ENCODE measurements at places on chromosomes 5 and 9.

DNA sequence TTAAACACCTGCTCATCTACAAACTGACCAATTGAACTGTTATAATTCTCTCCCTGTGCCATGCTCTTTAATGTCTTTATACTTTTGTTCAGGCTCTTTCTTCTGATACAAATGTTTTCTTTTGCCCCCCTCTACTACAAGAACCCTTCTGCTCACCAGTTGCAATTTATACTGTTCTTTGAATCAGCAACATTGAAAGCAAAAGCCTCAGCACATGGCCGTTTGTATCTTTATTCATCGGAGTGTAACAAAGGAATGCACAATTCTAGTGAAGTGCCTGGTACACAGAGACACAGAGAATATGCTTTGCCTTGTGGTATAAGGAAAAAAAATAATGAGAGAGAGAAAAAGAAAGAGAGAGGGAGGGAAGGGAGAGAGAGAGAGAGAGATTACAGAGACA lies 547.1 kb downstream of the CDH12 start:
- DNase-seq, result no peak

DNA sequence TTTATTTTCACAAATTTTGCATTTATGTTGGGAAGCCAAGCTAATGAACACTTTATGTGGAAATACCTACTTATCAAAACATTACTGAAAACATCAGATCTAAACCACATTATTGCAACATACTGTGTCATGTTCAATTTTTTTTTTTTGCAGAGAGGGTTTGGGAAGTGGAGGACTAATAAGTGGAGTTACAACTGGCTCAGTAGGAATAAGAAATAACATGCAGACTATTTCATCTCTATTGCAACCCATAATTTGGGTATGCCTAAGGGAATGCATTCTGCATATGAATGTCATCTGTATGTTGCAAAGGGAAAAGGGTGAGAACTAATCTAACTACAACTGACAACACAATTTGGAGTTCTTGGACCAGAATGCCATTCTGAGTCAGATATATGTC lies 41.8 kb downstream of the APC start:
- no peak for DNase-seq

DNA sequence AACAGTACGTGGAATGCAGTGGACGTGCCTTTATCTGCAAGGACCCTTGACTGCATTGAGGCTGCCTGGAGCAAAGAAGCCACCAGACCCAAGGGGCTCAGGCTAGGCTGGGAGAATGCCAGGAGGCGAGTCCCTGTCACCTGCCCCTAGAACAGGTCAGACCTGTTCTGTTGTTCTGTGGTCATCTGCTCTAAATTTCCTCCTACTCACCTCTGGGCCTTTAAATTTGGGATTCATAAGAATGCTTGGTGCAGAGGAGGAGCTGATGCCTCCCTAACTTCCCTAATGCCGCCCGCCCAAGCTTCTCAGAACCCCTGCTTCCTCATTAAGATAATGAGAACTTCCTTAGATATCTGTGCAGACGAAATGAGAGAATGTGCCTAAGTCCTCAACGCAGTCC lies 32.0 kb downstream of the DAPK1 start:
- DNase-seq, result no peak

GRCh38 chr9:21777701-21778100 lies 24.7 kb upstream of the MTAP start:
- DNase-seq, result no peak

DNA sequence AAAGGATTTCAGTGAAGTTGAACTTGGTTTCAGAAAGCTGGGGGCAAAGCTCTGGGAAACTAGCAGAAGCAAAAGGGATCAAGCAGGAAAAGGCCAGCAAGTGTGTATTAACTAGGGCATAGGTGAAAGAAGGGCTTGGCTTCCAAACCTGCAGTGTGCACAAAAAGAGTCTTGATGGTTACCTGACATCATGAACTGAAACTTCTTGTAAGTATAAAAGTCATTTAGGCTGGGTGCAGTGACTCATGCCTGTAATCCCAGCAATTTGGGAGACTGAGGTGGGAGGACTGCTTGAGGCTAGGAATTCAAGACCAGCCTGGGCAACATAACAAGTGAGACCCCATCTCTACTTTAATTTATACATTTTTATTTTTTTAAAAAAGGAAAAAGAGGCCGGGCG lies 216.4 kb downstream of the EPB41L4A start:
- no peak for DNase-seq

DNA sequence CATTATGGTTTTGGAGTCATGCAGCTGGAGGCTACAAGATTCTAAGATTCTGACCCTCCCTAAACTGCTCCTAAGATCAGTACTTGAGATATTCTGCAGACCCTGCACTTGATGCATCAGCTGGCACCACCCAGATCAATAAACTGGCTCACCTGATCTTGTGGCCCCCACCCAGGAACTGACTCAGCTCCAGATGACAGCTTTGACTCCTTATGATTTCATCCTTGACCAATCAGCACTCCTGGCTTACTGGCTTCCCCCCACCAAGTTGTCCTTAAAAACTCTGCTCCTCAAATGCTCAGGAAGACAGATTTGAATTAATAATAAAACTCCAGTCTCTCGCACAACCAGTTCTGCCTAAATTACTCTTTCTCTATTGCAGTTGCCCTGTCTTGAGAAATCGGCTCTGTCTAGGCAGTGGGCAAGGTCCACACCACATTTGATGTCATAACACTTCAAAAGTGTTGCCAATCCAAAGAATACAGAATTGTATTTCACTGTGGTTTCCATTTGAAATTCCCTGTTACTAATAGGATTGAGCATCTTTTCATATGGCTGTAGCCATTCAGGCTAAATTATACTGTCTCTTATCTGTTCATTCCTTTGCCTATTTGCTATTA lies 14.8 kb upstream of the SLC30A5 start:
- no peak for DNase-seq

DNA sequence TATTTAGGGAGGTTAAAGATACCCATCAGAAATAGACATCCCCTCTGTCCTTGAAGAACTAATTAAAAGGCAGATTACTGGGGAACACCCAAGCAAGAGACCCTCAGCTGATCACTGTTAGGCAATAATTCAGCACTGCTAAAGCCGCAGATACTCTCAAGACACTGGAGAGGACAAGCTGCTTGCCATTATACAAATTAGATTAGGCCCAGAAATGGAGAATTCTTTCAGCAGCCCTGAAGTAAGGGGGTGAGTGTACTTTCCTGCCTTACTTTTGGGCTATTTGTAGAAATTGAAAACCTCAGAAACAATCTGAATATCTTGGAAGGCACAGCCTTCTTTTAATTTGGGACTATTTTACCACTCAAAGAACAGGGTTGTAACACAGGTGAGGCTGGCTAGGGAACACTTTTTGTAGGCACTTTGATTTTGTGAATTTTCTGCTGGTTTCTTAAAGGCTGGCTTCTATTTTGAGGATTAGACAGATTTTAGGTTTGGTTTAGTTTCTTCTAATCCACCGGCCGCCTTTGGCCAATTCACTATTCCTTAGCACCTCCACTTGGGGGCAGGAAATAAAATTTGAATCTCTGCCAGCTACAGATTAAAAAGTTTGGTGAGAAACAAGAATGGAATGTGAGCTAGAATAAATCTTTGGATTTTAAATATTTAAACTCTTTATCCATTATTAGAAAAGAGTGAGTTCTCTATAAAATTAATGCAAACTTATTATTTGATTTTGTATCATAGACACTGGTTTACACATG lies 106.0 kb downstream of the SMARCA2 start:
- DNase-seq, result no peak

DNA sequence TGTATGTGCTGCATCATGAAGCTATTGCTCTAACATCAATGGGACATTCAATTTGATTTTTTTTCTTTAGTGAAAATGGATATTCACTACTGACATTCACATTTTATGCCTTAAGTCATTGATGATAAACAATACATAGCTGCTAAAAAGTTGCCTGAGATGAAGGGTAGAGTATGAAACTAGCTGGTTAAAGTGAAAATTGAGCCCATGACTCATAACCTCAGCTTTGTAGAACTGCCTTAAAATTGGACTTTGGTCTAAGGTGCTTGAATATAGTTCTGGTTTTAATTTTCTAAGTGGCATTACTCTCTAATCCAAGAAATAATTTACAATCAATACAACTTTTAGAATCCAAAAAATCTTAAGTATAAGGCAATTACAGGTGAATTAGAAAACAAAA lies 740.4 kb upstream of the RIOK2 start:
- DNase-seq, result no peak

DNA sequence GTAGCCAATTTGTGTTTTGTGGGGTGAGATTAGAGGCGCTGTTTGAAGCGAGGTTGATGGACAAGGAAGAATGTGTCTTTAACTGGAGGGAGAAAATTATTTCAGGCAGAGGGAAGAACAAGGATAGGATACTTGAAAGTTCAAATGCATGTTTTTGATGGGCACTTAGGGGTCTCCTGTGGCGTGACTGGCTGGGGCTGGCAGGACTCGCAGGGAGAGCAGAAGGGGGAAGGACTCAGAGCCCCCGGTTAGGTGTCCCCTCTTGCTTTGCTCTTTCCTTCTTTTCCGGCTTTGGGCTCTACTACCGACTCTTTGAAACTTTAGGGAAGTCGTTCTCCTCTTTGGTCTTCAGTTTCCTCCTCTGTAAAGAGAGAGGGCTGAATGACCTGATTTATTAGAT lies 12.1 kb downstream of the GRAMD2B start:
- DNase-seq, result no peak

GRCh38 chr5:168153263-168153875 lies 138.1 kb upstream of the WWC1 start:
- DNase-seq, result no peak

DNA sequence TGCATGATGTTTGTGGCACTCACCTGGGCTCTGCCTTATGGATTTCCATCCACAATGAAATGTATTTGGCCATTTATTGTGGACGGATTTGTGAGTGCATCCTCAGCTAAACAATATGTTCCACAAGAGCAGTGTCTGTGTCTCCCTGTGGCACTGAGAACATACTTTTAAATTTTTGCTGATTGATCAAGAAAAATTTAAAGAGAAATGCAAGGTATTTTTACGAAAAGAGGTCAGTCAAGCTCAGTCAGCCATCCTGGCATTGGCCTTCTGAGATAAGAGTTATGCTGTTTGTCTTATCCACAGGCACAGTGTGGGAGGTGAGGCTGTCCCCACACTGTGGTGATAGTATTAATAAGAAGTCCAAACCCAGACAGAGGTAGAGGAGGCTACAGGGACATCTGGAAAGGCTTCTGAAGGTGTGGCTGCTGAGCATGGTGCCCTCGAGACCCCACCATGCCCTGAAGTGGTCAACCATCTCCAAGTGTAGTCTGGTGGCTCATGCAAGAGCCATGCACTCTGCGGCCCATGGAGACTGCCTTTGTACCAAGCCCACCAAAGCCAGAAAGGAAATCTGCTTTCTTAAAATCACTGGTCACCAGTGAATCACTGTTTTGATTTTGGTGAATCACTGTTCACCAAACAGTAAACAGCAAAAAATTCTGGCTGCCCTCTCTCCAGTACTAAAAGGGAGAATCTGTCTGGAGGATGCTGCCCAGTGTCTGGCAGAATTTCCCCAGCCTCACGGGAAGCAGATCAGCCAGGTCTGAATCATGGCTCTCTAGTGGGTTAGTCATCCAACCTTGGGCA lies 28.8 kb downstream of the SPOCK1 start:
- DNase-seq, result no peak

- no peak for DNase-seq
Measured at GRCh38 chr5:132808448-132808847, 4.7 kb upstream of the SOWAHA start.

DNA sequence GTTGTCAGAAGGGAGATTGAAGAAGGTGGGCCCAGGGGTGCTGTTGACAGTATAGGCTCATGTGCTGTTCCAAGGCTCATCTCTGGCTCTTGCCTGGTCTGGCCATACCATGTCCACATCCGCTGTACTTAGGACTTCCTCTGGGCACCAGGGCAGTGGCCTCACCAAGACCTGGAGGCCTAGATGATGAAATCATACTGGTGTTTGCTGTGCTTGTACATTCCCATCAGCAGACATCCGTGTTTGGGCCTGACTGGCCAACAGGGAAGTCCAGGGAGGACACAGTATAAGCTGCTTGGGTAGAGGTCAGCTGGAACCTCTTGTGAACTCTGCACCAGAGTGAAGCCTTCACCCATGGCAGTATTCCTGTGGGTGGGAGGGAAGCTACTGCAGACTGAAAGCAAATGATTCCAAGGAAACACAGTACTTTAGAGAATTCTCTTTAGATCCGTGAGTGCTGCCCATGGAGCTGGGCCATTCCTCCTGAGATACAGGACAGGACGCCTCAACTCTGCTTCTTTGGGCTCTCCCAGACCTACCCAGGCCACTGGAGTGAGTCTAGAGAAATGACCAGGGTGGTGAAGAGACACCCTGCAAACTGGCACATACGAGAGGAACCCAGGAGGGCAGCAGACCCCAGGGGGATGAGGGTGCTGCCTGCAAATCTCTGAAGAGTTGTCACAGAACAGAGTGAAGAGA lies 22.5 kb downstream of the POLR1E start:
- no peak for DNase-seq

DNA sequence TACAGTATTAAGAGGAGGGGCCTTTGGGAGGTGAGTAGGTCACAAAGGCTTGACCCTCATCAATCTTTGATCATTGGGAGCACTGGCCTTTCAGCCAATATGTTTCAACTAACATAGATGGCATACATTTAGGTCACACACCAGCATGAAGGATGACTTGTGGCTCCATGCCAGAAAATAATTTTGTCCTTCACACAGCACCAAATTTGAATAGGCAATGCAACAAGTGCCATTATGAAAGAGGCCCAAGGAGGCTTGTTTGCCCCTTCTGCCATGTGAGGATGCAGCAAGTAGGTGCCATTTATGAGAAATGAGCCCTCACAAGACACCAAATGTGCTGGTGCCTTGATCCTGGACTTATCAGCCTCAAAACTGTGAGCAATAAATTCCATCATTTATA lies 81.1 kb downstream of the JAKMIP2 start:
- no peak for DNase-seq

GRCh38 chr5:109340351-109340750 lies 69.4 kb downstream of the PJA2 start:
- no peak for DNase-seq

DNA sequence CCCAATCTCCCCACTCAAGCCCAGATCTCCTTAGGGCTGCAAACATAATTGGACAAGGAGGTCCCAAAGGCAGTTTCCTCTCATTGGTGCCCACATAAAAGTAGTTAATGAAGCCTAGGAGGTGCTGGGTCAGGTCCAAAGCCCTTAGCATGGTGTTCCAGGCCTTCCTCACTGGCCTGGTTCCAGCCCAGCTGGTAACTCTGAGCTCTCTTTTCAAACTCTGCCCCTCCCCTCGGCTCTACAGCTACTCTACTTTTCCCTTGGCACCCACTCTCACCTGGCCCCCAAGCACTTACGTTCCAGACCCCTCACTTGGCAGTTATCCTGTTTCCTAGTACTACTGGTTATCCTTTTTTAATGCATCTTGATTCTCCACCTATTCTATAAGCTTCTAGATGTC lies 9.9 kb downstream of the SEPTIN8 start:
- no peak for DNase-seq

- DNase-seq, result no peak
Measured at GRCh38 chr9:16918920-16919319, 48.5 kb upstream of the BNC2 start.

All from hypothalamus (tissue), 51 donors.